ENCODE measurements at places on chromosomes 5 and 9. TPM values are rescaled to one million over a fixed set of nuclear protein-coding genes. Genes with fewer than 3 reads are reported as not detected.

BTNL8 gene
- not detected for total RNA-seq

CDHR2 gene
- total RNA-seq, result 2.1 TPM

SLC6A19 gene
- total RNA-seq, result not detected

CTNND2 gene
- not detected for total RNA-seq

RNF180 gene
- not detected for total RNA-seq

APBA1 gene
- 0.72 TPM for total RNA-seq

ACOT12 gene
- total RNA-seq, result not detected

CXCL14 gene
- total RNA-seq, result not detected

DPYSL3 gene
- not detected for total RNA-seq

TLX3 gene
- not detected for total RNA-seq

Data from activated naive CD4-positive, alpha-beta T cell treated with anti-CD3 and anti-CD28 coated beads, Interleukin-2, amount 10 ng/mL, durations not matched to agents 5 hours and 36 hours (primary cell).